ENCODE measurements at places on chromosomes 5 and 9.

DNA sequence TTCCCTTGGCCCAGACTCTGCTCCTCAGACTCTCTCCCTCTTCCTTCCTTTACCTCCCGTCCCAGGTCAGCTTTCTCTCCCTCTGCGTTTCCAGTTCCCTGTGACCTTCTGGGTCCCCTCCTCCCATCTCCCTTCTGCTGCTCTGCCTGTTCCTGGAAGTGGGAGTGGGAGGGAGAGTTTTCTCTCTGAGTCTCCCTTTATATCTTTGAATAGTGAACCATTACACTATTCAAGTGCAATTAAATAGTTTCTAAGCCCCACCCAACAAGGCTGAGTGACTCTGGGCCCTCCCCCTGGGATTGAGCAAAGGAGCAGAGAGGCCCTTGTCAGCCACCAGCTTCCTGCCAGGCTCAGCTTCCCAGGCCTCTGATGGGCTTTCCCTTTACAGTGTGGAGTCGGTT, 34.8 kb downstream of the THBS4 start:
- peak; percentile 18 for DNase-seq

- DNase-seq: no peak
Measured at GRCh38 chr5:10600626-10601245, 36.9 kb downstream of the ANKRD33B start.

DNA sequence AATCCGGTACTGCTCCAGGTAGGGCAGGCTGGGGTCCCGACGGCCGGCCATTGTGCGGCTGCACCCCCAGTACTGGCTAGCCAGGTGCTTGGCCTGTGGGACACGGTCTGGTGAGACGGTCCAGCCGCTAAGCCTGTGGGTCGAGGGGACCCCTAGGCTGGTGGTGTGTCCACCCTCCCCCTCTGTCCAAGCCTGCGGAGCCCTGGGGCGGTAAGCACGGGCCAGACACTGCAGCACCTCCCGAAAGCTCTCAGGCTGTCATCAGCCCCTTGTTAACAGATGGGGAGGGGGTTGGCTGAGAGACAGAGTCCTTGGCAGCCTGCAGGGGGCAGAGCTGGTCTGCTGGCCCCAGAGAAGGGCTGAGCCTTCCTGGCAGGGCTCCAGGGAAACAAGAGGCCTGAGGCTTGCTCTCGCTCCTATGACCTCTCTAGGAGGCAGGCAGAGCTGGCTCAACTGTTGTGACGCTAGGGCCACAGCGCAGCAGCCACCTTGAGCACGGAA, 11.8 kb upstream of the MRNIP start:
- DNase-seq: peak; percentile 57

GRCh38 chr9:1051584-1052275, 1.6 kb downstream of the DMRT2 start:
- peak; percentile 83 for DNase-seq

DNA sequence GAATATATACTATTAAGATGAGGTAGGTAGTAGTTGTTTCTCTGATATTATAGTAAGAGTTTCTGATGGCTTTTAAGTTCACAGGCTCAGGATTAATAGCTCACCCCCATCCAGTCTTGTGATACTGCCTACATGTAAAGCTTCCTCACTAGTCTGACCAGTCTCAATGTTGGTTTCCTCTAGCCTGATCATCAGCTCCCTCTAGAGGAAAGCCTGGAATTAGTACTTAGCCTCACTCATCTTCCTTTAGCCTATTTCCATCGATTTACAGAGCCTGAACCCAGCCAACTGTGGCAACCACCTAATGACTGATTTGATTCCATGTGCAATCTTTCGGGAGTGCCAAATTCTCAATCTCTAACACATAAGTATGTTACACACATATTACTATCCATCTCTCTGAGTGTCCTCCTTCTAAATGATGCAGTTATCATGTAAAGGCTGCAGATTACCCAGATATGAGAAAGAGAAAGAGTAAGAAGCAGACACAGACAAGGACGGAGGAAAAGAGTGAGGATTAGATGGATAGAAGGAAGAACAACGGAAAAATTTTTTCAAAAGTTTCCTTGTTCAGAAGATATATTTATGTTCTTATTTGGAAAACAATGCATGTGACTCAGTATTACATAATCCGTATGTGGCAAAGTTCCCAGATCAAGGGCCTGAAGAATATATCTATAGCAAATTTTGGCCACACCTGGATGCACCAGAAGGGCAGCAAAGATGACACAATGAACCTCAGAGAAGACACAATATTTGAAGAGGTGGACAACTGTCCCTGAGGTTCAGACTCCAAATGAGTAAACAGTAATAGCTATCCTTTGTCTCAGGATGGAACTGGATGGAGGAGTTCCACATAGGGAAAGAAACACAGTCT, 333.7 kb downstream of the ELAVL2 start:
- DNase-seq: peak; percentile 44

DNA sequence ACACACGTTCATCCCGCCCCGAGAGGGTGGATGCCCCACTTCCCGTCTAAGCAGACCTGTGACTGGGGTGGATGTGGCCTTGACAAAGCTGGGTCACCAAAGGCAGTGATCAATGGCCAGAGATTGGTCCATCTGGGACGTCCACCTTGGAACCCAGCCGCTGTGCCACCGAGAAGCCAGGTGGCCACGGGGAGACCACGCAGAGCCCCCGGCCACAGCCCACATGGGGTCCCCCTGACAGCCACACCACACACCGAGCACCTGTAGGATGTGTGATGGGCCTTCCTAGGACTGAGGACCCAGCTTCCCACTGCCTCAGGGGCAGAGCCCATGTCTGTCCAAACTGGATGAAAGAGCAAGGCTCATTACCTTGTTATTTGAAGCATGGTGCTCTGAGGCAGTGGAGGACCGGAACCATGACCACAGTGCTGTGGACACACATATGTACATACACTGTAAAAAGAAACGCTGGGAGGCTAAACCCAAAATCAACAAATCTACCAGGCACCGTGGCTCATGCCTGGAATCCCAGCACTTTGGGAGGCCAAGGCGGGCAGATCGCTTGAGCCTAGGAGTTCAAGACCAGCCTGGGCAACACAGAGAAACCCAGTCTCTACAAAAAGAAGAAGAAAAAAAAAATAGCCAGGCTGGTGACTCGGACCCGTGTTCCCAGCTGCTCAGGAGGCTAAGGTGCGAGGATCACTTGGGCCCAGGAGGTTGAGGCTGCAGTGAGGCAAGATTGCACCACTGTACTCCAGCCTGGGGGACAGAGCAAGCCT, 50.1 kb downstream of the MRPL36 start:
- no peak for DNase-seq

GRCh38 chr9:19127871-19128500, 694 bp upstream of the PLIN2 start:
- peak; percentile 72 for DNase-seq

Data from retina (tissue), 1 donor.